ENCODE measurements at places on chromosomes 12 and 14.

DNA sequence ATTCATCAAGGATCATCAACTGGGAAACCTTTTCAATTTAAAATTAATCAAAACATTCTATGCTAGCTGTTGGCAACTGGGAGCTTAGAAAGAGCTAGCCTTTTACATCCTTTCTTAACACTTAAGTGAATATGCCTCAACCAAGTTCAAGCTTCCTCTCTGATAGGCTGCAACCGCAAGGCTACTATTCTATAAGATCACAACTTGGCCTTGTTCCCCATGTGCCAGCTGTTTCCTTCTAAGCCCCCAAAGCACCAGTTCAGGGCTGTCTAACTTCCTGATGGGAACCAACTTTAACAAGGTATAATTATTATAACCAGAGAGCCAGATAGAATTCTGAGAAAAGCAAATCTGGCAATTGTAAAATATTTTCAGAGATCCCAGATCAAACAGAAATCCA, 37.0 kb downstream of the KCNC2 start:
- no peak for DNase-seq

DNA sequence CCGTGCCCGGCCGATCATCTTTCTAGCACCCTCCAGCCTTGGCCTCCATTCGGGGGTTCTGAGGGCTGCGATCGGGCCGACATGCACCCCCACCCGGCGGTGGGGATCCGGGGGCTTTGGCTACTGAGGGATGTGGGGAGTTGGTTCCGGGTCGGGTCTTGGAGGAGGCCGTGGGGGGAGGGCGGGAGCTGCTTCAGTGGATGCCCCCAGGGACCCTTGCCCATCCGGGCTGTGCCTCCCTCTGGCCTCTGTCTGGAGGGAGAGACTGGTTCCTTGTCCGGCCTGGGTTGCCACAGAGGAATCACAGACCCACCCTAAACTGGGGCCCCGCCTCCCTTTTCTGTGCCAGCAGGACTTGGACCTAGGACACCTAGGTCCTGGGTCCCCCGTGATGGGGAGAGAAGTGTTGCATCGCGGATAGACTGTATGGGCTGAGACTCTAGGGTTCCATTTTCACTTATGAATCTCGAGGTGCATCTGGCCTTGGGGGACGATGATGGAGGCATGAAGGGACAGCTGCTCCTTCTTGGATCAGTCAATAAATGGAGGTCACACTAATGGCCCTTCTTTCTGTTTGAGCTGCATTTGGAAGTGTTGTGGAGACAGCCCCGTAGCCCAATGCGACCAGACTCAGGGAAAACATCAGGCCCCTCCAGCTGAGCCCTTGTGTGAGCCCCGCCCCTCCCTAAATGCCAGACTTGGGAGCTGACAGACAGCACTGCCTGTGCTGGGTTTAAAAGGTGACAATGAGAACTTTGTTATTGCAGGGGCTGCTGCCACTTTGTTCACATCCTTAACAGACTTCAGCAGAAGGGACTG, 577 bp downstream of the DTX3 start:
- no peak for DNase-seq

- DNase-seq, result no peak
Measured at GRCh38 chr14:94923786-94924185, 153.9 kb upstream of the GSC start.

DNA sequence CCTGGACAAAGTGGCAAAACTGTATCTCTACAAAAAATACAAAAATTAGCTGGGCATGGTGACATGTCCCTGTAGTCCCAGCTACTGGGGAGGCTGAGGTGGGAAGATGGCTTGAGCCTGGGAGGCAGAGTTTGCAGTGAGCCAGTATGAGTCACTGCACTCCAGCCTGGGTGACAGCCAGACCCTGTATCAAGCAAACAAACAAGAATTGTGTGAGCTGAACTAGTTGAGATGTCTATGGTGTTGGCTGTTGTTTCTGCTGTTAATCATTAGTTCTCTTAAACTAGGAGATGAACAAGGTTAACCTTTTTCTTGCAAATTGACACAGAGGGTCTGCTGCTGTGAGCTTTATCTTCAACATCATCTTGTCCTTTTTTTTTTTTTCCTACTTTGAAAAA, 23.6 kb downstream of the RASSF3 start:
- peak; percentile 40 for DNase-seq

DNA sequence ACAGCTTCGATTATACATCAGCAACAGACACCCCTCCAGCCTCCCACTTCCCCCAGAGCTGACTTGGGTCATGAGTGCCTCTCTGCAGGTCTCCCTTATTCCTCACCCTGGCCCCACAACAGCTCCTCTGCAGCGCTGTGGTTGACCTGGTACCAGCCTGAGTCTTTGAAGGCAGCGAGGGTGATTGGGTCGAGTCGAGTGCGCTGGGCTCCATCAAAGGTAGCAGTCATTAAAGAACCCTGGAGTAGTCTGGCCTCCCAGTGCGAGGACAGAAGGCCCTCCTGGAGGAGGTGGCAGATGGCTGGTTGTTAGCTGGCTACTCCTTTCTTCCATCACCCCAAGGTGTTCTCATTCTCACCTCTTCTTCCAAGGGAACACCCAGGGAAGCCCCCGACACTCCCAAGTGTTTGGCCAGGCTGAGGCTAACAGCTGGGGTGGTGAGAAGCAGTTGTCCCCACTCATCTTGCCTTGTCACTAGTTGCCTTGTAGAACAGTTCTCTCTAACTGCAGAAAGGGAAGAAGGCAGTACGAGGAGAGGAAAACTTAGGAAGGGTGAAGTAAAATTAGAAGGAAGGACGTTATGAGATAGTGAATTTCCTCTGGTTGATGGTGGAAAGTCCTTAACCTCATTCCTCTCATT, 2.7 kb downstream of the CIROP start:
- no peak for DNase-seq

GRCh38 chr14:26765301-26765700, 167.5 kb upstream of the NOVA1 start:
- no peak for DNase-seq

GRCh38 chr12:3540387-3540990, 49.5 kb downstream of the PRMT8 start:
- DNase-seq, result no peak

GRCh38 chr14:55416866-55417265, 5.2 kb upstream of the ATG14 start:
- no peak for DNase-seq

DNA sequence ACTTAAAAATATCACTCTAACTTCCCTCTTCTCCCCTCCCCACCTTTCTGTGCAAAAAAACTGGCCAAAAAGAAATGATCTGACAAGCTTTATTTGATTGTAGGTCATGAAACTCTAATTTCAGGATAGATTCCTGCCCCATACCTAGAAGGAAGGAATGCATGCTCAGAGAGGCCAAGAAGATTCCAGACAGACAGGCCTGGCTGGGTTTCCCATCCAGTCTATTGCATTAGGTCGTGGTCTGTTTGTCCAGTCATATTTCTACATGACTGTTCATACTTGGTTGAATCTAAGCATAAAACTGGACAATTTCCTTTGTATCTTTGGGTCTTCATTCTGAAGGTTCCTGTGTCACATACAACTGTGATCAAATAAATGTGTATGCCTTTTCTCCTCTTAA, 20.0 kb upstream of the SLC15A5 start:
- DNase-seq, result no peak

DNA sequence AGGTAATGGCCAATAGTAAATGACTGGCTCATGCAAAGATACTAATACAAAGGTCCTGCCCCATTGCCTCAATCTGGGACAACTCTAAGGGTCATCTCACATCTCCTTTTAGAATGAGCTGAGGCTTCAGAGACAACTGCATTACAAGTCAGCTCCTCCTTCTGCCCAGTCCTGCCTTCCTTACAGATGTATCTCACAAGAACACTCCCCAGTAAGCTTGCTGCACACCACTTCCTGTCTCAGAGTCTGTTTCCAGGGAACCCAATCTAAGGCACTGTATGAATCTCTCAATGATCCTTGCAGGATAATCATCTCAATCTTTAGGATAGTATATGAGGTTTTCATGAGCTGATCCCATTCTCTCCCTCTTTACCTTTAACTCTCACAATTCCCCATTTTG, 57.8 kb upstream of the ZDHHC17 start:
- DNase-seq, result no peak

DNA sequence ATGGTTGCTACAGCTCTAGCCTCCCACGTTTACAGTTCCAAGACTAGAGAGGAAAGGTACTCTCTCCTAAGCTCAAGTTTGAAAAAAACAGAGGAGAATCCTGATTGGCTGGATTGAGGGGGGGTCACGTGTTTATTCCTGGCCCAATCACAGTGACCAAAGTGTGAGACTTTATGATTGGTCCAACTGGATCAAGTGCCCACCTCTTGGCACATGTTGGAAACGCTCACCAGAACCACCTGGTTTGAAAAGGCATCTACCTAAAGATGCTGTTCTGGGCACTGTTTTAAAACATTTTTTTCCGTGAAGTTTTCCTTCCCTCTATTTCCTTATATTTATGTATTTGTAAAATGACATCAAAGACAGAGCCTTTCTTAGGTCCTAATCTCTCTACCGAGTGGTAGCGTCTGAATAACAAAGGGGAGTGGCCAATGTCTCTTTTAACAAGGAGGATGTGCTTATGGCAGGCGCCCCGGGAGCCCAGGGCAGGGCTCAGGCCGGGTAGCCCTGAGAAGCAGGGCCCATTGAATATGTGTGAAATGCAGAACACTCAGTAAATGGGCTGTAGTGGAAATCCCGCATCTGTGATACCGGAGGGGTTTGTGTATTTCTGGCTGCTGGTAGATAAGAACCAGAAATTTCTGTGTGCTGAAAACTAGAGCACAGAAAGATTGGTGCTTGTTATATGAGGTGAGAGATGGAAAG, 146.2 kb downstream of the ATP23 start:
- no peak for DNase-seq

GRCh38 chr12:27521981-27522380, 2.0 kb upstream of the PPFIBP1 start:
- no peak for DNase-seq

DNA sequence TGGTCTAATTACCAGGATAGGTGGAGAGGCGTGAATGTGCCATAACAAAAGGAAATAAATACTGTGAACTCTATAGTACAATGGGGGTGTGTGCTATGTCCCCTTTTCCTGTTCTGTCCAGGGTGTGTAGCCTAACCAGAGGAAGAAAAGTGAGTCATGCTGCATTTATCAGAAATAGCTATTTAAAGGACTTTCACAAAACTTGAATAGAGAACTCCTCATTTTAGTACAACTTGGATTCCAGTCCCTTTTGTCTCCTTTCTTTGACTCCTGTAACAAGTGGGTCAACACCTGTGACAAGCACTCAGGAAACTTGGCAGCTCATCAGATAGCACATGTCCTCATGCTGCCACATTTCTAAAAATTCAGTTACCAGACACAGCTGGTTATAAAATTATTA, 123.4 kb downstream of the CCDC91 start:
- DNase-seq, result no peak

DNA sequence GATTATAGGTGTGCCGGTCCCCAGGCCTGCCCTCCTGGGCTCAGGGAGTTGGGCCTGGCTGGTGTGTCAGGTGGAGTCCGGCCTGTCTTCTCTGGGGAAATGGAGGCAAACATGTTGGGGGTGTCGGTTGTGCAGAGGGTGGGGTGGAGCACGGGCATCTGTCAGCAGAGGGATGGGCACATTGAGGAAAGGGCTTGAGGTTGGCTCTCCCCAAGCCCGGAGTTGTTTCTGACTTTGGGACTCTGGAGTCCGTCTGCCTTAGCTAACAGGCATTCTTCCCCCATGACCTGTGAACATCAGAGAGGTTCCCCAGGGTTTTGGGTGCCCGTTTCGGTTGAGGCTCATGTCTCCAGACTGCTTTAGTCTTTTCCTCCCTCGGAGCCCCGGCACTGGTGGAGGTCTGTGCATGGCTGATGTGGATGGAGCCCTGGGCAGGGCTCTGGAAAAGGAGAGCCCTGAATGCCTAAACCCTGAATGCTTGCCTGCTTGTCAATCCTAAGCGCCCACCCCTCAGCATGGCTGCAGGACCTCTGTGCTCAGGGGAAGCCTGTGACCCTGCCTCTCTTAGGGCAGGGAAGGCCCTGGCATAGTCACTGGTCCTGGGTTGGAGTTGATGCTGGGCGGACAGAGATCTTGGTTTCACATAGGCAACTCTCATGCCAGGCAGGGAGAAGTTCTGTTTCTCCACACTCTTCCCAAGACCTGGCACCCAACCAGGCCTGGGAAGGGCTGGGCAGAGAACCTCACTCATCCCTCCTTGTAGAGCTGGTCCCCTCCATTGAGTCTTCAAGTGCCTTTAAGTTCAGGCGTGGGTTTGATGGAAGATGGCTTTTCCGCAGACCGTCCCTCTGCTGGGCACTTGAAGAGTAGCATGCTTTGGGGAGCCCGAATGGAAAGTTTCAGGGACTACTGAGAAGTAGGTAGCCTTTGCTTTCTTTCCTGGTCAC, 12.9 kb downstream of the NYNRIN start:
- DNase-seq, result no peak

GRCh38 chr12:75892731-75893408, 138.7 kb downstream of the PHLDA1 start:
- no peak for DNase-seq

GRCh38 chr14:39426605-39427004, 5.6 kb downstream of the FBXO33 start:
- no peak for DNase-seq

- DNase-seq, result no peak
Measured at GRCh38 chr14:23538050-23538718, 13.4 kb downstream of the ZFHX2 start.

- no peak for DNase-seq
Measured at GRCh38 chr14:49969961-49970360, 77.1 kb downstream of the ARF6 start.

DNA sequence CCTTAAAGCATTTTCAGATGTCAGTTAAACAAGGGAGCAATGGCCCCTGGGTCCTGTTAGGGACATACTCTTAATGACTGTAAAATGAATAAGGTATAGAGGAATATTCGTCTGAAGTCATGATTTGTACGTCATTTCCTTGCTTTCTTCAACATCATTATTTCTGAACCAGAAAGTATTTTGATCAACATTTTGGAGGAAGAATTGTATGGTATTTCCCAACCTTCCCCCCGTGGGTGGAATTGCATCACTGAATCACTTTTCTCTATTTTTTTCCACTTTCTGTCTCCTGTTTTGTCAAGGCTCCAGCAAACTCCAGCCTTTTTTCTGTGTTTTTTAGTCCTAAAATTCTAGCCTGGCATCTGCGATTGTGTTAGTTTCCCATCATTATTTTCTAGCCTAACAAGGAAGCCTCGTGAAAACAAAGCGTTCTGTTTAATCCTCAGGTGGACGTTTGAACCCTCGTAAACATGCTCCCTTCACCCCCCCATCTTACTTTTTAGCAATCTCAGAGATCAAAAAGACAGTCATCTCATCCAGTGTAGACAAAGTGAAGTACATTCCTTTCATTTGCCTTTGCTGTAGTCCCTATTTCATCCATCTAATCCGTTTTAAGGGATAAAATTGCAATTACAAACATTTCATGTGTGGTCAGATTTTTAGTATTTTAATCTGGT, 62.3 kb downstream of the ETV6 start:
- DNase-seq, result no peak
